ENCODE measurements at places on chromosomes 3 and 15.

DNA sequence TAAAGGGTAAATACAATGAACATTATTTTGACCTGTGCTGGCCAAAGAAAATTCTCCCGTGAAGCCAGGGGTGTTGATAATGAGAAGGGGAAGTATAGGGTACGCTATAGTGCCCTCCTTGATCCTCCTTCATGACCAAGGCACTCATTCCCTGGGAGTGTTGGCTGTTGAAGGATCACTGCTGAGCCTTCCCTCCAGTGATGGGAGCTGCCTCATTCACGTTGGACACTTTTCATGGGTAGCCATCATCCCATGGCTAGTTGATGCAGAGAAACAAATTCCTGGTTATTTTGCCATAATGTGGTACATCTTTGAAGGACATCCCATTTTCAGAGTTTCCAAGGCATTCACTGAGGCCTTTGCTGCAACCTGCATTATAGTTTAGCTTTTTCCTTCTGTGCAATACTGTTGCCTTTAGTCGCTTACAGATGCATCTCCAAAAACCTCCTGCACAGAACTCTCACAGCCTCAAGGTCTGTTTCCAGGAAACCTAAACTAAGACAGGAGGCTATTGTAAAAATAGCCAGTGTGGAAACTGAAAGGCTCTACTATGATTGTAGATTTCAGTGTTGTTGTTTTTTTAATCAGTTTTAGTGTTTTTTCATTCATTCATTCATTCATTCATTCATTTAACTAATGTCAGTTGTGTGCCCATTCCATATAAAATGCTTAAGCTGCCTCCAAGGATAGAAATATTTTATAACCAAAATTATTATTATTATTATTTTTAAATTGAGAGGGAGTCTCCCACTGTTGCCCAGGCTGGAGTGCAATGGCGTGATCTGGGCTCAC is 40.8 kb downstream of the TGFBR2 start:
- DNase-seq: no peak

- no peak for DNase-seq
Measured at GRCh38 chr3:55903680-55904079, 416.6 kb upstream of the WNT5A start.

GRCh38 chr3:196147116-196147515 is 64.1 kb downstream of the ZDHHC19 start:
- DNase-seq: no peak

GRCh38 chr15:56817321-56818080 is 84.2 kb upstream of the ZNF280D start:
- DNase-seq: no peak

DNA sequence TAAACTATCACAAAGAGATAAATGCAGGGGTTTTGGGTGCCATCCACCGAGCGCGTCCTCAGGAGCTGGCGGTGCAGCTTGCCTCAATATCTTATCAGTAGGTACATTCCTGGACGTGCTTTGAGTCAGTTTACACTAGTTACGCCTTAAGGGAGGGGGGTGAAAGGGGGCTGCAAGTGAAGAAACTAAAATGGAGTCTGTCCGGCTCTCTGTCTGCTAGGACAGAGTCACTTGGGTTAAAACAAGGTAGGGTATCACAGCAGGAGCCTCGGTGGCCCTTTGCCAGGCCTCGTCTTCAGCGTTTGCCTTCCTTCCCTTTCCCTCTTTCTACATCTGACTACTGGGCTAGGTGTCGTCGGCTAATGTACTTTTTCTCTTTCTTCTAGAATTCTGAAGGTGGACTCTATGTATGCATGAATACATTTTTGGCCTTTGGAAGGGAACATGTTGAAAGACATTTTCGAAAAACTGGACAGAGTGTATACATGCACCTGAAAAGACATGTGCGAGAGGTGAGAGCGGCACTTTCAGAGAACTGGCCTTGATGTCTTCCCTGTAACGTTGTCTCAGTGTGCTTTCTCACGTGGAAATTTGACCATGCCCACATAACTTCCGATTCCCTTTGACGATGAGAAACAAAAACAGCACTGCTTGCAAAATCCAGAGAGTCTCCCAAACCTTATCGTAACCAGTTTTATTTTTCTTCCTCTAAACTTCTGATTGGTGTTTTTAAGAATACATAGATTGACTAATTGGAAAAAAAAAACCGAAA is 28.8 kb downstream of the USP13 start:
- DNase-seq: no peak

GRCh38 chr15:52021128-52021671 is 2.2 kb downstream of the MAPK6 start:
- peak; percentile 88 for DNase-seq

- DNase-seq: no peak
Measured at GRCh38 chr3:173249457-173249856, 108.4 kb upstream of the SPATA16 start.

DNA sequence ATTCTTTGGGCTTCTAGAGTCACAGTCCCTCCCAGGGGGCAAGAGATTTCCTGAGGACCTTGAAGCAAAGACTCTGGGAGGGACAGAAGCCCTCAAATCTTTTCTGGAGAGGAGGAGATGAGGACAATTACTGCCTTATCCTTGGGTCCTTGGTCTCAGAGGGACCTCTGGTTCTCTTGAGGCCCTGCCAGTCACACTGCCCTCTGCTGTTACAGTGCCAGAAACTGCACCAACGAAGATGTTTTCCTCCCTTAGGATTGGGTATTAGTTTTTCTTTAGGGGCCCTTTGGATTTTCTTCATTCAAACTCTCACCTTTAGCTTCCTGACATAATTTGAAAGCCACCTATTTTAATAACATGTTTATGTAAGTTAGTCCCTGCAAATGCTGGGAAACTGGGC is 58.2 kb upstream of the SCN5A start:
- no peak for DNase-seq

Data from AG09319 (cell line).